ENCODE measurements at places on chromosomes 3 and 15.

GRCh38 chr3:183507551-183507950 lies 48.0 kb downstream of the KLHL6 start:
- no peak for DNase-seq

DNA sequence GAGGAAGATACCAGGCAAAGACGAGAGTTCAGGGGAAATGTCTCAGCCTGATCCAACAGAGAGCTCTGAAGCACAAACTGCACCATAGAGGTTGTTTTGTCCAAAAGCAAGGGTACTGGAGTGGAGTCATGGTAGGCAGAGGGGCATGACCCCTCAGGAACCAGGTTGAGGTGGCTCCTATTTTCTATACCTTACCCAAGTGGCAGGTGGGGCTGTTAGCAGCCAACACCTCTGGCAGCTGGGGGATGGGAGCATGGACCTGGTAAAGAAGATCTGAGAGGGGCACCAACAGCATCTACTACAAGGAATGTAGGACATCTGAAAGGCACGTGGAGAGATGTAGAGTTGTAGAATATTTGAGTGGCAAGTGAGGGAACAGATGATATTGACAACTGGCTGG lies 85.2 kb downstream of the GAP43 start:
- no peak for DNase-seq

- DNase-seq: no peak
These were observed 19.5 kb downstream of the XXYLT1 start for GRCh38 chr3:195251336-195252065.

DNA sequence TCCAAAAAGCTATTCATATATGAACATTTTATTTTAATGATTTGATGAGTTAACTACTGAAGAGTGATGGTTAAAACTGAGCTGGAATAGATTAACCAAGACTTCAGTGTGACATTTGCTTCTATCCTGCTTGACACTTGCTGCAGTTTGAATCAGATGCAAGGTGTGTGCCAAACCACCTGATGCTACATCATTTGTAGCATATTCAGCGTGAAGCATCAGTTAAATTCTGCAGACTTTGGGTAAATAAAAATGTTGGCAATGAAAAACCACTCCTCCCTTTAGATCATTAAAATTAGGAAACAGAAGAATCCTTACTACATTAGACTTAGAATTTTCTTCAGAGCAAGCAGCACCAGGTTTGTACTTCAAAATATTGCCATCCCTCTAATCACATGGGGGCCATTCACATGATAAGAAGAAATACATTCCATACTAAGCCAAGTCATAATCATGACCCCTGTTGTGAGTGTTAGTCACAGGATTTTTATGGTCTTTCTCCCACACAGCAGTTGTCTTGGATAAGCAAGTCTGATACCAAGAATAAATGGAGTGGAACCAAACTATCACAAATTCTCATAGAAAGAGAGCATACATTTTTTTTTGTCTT lies 160.7 kb upstream of the TNIK start:
- DNase-seq: no peak

DNA sequence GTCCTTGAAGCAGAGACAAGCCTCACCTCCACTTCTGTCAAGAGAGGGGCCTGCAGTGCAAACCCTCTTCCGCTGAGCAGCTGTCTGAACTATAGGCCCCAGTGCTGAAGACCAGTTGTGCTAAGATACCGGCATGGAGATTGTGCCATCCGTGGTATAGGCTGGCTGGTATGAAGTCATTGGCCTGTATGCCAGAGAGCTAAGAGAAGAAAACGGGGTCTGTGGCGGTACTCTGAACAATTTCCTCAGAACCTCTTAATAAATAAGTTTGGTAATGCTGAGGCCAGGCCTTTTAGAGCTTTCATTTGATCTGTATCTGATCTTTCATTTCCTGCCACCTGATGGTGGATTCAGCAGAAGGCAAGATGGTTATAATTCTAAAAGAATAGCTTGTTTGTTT lies 123.0 kb downstream of the LRIG1 start:
- DNase-seq: no peak

GRCh38 chr3:19149368-19149767 lies 1.1 kb downstream of the KCNH8 start:
- no peak for DNase-seq

DNA sequence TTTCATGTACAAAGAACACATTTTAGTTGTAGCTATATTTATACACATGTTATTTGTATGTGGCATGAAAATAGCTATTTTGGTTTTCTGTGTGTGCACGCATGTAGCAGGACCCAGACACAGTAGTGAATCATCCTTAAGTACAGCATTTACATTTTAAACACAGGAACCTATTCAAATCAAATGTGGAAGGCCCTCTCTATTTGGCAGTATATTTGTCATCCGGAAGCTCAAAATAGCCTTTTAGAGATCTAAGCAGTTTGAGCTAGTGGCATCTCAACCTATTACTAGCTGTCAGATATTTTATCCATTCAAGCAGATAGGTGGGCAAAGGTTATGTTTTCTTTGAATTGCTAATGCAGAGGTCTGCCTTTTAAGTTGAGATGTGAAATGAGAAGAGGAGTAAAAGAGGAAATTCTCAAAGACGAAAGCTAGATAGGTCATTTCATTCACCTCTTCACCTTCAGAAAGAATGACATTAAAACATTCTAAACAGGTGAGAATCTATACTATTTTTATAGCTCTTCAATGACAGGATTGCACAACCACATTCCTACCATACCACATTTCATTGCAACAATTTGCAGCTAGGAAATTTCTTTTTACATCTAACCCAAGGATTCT lies 46.3 kb upstream of the TIPARP start:
- DNase-seq: no peak

All from HFF-Myc (cell line).